ENCODE measurements at places on chromosomes 16 and 17.

GRCh38 chr16:22648941-22649340 is 138.2 kb downstream of the NPIPB5 start:
- no peak for DNase-seq

- no peak for DNase-seq
These were observed 15.4 kb downstream of the RHBDL3 start for GRCh38 chr17:32281011-32281451.

DNA sequence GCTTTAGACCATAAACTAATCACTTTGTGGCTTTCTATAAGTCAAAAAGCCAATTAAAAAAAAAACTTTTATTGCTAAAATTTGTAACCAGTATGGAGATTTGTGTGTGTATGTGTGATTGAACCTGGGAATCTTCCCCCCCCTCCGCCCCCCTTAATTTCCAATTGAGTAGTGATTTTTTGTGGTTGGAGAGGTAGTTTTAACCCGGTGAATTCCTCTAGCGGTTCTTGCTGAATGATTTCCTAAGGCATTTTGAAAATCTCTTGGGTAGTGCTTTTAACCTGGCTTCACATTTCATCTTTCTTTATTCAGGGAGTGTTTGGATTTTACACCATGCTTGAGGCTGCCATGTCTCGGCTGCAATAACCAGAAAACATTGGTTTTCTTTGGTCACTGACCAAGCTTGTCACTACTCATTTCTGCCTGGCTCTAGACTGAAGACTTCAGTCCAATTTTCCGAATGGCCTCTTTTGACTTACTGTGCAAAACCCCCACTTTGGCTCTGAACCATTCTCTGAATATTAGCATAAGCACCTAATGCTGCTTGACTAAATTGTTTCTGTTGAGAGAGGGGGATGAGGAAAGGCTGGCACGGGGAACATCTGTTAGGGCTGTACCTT is 35.6 kb downstream of the PRKCA start:
- no peak for DNase-seq

GRCh38 chr17:78995022-78995760 is 14.4 kb downstream of the CANT1 start:
- no peak for DNase-seq
